ENCODE measurements at places on chromosomes 1 and 21. TPM values are rescaled to one million over a fixed set of nuclear protein-coding genes. Genes with fewer than 3 reads are reported as not detected.

The OR14K1 gene
- total RNA-seq: not detected

The UAP1 gene
- total RNA-seq: 185 TPM

The ZNF593 gene
- 20.2 TPM for total RNA-seq

The SLC22A15 gene
- total RNA-seq: 0.27 TPM

The GNAT2 gene
- total RNA-seq: 0.13 TPM

The FGGY gene
- 8.6 TPM for total RNA-seq

The TNFAIP8L2 gene
- total RNA-seq: not detected

The FNDC10 gene
- 0.65 TPM for total RNA-seq
